D341Med (cell line): ENCODE measurements at places on chromosomes 2 and 18.
A peak's percentile ranks its signal among the peaks of the same experiment; 100 is the strongest.

DNA sequence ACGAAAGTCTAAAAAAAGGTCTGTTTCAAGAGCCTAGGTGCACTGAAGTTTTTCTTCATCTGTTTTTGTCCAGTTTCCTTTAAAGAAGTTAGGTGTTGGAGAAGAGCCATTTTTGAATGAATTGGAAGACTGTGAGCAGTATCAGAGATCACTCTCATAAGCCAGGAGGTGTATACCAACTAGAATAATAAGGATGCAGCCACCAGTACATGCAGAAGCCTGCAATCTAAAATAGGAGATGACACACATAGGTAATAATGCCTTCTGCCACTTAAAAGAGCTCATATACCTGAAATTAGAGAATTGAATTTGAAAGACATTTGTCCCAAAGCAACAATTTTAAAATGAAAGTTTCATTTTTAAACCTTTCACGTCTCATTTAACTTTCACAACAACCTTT is 81.7 kb downstream of the RBMS1 start:
- no peak for DNase-seq

DNA sequence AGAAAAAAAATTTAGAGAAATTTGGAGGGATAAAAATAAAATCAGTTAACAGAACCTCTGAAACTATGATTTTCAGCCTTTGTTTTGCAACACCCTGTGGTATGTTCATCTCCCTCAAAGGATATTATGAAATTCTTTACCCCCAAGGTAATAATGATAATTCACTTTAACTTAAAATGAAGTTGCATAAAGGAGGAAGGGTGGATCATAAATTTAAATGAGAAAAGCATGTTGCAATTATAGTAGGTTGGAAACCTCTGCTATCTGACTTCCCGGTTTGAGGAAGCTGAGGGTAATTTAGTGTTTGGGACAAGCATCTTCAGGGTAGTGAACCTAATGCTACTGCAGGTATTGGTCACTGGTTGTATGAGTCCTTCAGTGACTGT is 102.9 kb downstream of the BABAM2 start:
- DNase-seq: no peak

GRCh38 chr18:45839414-45840395 is 14.2 kb downstream of the SIGLEC15 start:
- DNase-seq: peak; percentile 51

DNA sequence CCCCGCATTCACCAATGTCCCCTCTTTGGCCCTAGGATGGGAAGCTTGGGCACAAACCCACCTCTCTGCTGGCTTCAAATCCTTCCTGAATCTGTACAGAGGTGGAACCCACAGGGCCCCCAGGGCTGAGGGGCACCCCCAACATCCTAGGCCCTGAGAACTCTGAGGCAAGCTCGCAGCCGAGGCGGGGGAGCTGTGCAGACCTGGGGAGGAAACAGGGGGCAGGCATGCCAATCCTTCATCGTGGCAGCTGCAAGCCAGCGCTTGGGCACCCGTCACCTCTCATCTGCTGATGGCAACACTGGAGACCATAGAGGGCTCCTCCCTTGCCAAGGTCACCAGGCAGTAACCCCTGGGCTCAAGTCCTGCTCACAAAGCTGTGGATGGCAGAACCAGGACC is 10.8 kb downstream of the ECEL1 start:
- DNase-seq: no peak

- DNase-seq: no peak
Measured at GRCh38 chr2:43460611-43461365, 135.1 kb downstream of the THADA start.
